ENCODE measurements at places on chromosomes 7 and 10. TPM values are rescaled to one million over a fixed set of nuclear protein-coding genes. Genes with fewer than 3 reads are reported as not detected.

The EGR2 gene
- total RNA-seq: 1.4 TPM

The GPC2 gene
- total RNA-seq: 16.7 TPM

The CACNB2 gene
- total RNA-seq: not detected

The HOXA11 gene
- 7.7 TPM for total RNA-seq

The HGF gene
- not detected for total RNA-seq

The PDIA4 gene
- 332 TPM for total RNA-seq

The EIF4H gene
- 328 TPM for total RNA-seq

The KLF14 gene
- 0.86 TPM for total RNA-seq

DNA sequence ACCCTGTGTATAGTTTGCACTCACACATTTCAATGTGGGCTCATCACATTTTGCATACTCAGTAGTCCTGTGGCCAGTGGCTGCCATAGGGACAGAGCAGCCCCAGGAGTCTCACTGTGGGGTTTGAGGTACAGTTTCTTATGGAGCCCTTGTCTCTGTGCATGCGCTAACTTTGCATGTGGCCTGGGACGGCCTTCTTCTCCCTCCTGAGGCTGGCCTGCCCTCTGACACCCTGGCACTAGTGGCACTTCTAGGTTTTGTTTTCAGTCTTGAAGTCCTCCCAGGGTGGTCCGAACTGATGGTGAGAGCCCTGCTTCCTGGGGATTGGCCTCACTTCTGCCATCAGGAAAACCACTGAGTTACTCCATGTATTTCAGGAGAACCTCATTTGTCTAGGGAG, 21.2 kb downstream of the NACAD start:
- DNase-seq: no peak

DNA sequence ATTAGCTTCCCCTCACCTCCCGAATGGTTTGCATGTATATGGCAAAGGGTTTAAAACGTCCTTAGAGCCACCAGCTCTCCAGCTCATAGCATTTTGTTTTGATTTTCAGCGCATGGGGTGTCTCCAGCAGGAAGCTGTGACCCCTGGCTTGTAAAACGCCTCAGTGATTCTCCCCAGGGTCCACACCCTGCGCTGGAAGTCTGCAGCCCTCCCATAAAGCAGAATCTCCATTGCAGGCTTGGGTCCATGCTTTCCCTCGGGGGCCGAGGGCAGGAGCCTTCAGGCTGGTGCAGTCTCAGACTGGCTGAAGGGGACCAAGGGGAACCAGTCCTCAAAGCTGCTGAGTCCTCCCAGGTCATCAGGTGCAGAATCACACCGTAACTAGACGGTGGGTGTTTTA, 109.7 kb downstream of the VIPR2 start:
- DNase-seq: no peak

DNA sequence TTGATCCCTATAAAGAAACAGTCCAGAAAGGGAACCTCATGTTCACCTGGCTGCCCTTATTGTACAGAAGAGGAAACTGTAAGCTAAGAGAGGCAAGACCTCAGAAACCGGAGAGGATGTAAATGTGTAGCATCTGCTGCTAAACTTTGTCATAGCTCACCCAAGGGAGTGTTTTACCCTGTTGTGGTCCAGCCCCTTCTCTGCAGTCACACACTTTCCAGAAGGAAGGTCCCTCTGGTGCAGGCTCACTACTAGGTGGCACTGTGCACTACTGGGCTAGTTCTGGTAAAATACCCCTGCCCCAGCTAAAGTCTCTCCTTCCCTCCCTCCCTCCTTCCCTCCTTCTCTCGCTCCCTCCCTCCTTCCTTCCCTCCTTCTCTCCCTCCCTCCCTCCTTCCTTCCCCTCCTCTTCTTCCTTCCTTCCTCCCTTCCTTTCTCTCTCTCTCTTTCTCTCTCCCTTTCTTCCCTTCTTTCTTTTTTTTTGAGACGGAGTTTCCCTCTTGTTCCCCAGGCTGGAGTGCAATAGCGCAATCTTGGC, 42.5 kb upstream of the LCOR start:
- DNase-seq: no peak

- peak; percentile 41 for DNase-seq
Observed at GRCh38 chr7:2403718-2404648, 572 bp downstream of the CHST12 start.

GRCh38 chr10:113187063-113187777, 237.2 kb downstream of the TCF7L2 start:
- DNase-seq: peak; percentile 9

GRCh38 chr7:11830582-11831155, 1.3 kb downstream of the THSD7A start:
- DNase-seq: peak; percentile 4

All from Daoy (cell line).